ENCODE measurements at places on chromosomes 6 and 20. TPM values are rescaled to one million over a fixed set of nuclear protein-coding genes. Genes with fewer than 3 reads are reported as not detected.

Gene DNAH8
- total RNA-seq: not detected

Gene RPN2
- 259 TPM for total RNA-seq

Gene GSTA4
- total RNA-seq: 8.4 TPM

Gene ZNF311
- 0.16 TPM for total RNA-seq

Gene UQCC2
- total RNA-seq: 87.8 TPM

Gene ABHD16B
- total RNA-seq: not detected

Gene OOEP
- not detected for total RNA-seq

Gene OR5V1
- total RNA-seq: not detected

Gene NEDD9
- total RNA-seq: 67.2 TPM

Gene MDN1
- total RNA-seq: 10.9 TPM

Gene MOG
- total RNA-seq: not detected

Gene PRDM13
- 1.0 TPM for total RNA-seq

Gene FAM217B
- total RNA-seq: 7.7 TPM

Gene NNAT
- not detected for total RNA-seq

Gene TP53TG5
- total RNA-seq: not detected

Gene ASIP
- not detected for total RNA-seq

Gene HAO1
- total RNA-seq: not detected

Gene IL22RA2
- not detected for total RNA-seq

Gene ULBP2
- 4.1 TPM for total RNA-seq

Gene SPEF1
- 1.4 TPM for total RNA-seq

Gene TUBB
- 915 TPM for total RNA-seq

Gene LY6G6D
- not detected for total RNA-seq

Gene CBFA2T2
- total RNA-seq: 8.2 TPM

Gene C6orf163
- total RNA-seq: 0.09 TPM

Gene DAAM2
- total RNA-seq: 0.13 TPM

Gene STMND1
- not detected for total RNA-seq

Measured in A549 treated with dexamethasone at 1 μM for 4 hours (cell line).